ENCODE measurements at places on chromosomes 13 and 19. TPM values are rescaled to one million over a fixed set of nuclear protein-coding genes. Genes with fewer than 3 reads are reported as not detected.
A peak's percentile ranks its signal among the peaks of the same experiment; 100 is the strongest.

- DNase-seq = no peak
Observed at GRCh38 chr13:50594276-50595051, 249.0 kb downstream of the DLEU7 start.

GRCh38 chr19:16208064-16208759, 10.5 kb downstream of the AP1M1 start:
- DNase-seq = no peak

ZNF799 gene
- 2.4 TPM for total RNA-seq

GRCh38 chr19:10895920-10896319, 24.6 kb downstream of the CARM1 start:
- DNase-seq = no peak

DNA sequence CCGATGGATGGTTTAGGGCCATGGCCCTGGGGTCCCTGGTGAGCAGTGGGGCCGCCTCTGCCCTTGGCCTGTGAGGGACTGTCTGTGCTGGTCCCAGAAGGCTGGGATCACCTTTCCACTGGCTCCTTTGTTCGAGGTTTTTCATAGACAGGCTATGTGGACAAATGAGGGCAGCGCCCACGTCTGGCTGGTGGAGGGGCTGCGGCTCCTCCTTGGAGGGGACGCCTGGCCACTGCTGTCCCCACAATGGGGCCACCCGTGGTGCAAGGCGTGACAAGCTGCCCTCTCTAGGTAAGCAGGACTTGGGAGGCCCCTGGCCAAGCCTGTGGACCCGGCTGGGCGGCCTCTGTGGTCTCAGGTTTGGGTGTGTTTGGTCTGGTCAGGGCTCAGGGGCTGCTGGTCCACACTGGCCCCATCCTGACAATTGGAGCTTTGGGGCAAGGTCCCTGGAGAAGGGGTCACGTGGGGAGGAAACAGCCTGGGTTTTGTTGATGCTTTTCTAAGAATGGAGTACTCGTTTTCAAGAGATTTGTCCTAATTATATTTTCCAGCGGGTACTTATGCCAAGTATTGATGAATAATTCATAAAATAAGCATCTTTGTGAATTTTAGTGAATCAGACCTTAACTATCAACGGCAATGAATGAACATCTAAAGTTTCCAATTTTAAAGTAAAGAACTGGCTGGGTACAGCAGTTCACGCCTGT, 33.3 kb downstream of the MCF2L start:
- DNase-seq = no peak

CACNG6 gene
- total RNA-seq = 0.23 TPM

- DNase-seq = peak; percentile 25
Observed at GRCh38 chr19:611481-611868, 21.8 kb downstream of the HCN2 start.

- DNase-seq = no peak
Observed at GRCh38 chr13:106173891-106174610, 361.4 kb downstream of the EFNB2 start.

DNA sequence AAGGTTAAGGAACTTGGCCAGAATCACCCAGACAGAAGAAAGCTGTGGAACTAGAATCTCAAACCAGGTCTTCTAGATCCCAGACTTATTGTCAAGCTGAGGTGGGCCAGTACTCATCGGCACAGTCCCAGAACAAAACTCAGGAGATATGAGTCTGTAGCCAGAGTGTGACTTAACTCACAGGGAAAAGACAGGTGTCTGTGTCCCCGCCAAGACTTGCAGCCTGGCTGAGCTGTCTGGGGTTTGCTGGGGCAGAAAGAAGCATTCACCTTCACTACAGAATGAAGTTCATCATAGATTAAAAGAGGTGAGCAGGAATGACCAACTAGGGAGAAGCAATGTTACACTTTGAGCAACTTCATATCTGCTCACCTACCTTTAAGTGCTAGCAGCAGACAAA, 257.2 kb downstream of the FOXO1 start:
- no peak for DNase-seq

FOXA3 gene
- total RNA-seq = 2.2 TPM

- DNase-seq = peak; percentile 89
Observed at GRCh38 chr19:39397360-39398296, 6.5 kb downstream of the MED29 start.

- no peak for DNase-seq
Observed at GRCh38 chr13:25682276-25682675, 310.5 kb downstream of the ATP8A2 start.

CCL25 gene
- total RNA-seq = not detected

- DNase-seq = no peak
Observed at GRCh38 chr13:109973279-109973678, 186.9 kb upstream of the IRS2 start.

- no peak for DNase-seq
Observed at GRCh38 chr13:98377635-98378378, 199.1 kb downstream of the STK24 start.

GPX4 gene
- 243 TPM for total RNA-seq

- no peak for DNase-seq
Observed at GRCh38 chr19:11921852-11922495, 2.9 kb upstream of the ZNF700 start.

GRCh38 chr19:6092329-6093286, 17.7 kb downstream of the RFX2 start:
- peak; percentile 43 for DNase-seq

DNA sequence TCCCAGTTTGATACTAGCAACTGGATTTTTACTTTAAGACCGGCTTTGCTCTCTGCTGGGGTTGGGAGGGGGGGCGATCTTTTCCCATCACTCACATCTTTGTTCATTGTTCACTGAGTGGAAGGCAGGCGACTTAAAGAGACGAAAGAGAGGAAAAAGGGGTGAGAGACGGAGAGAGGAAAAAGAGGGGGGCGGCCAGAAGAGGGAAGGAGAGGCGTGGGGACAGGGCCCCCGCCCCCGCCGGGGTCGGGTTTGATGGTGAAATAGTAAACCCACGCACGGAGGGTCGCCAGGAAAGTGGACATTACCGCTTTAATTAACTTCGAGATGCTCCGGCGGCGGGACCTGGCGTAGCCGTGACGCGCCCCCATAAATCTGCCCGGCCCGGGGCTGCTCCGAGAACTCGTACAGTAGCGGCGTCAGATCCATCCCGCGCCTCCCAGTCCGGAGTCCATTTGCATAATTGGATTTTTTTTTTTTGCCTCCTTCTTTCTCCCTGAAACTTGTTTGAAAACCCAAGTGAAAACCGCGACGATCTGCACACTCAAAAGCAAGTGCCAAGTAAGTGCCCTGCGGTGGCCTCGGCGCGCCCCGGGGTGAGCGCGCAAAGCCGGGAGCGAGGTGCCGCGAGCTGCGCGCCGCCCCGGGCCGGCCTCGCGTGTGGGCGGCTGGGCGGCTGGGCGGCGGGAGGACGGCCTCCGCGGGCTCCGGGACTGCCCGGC, 143.9 kb upstream of the ZNF536 start:
- no peak for DNase-seq

DNA sequence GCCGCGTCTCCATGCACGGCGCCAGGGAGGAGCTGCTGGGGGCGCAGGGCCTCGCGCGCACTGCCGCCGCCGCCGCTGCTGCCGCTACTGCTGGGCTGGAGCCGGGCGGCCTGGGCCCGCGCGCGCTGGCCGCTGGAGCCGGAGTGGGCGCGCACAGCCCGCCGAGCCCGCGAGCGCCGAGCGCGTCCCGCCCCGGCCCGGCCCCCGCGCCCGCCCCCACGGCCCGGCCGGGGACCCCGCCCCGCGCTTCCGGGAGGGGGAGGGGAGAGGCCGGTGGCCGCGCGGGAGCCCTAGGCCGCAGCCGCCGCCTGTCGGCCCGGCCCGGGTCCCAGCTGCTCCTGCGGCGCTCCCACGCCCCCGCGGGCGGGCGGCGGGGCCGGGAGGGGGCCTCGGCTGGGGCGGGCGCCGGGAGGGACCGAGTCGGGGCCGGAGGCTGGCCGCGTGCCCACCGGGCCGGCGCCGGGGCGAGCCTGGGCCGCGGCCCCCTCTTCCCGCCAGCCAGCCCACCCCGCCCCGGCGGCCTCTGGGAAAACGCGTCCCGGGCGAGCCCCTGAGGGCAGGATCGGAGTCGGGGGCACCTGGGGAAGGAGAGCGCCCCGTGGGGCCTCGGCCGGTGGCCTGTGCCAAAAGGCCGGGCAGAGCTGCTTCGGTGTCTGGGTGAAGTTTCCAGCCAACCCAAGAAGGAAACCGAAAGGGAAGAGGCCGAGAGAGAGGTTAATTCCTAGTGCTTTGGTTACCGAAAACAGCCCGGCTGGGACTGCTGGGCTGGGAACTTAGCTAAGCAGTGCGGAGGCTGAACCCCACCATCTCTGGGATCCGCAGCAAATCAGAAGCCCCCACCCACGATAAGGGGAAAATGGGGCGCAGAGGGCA, at the start of gene STK24:
Gene STK24, minus strand, starts transcription at position 145 of the 873 bp plus-strand sequence. CDS start 321 bp downstream, outside the sequence.
- peak; percentile 56 for DNase-seq

DNA sequence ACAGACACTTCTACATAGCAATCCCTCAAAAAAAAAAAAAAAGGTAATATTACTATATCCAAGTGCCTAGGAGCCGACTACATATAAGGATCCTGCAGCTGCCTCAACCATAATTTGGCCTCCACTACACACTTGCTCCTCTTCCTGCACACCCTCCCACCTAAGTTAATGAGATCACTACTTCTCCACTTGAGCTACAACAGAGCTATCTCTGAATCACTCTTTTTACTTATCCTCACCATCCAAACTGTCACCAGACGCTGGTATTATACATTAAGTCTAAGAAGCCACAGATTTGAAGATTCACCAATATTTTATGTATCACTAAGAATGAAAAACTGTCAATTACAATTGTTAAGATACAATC, 8.3 kb downstream of the OBI1 start:
- peak; percentile 17 for DNase-seq

- DNase-seq = no peak
Observed at GRCh38 chr19:46413262-46414031, at the start of gene CCDC8. CCDC8 (minus strand) TSS chr19:46413564; CDS start chr19:46412810, 754 bp downstream.

WDR88 gene
- total RNA-seq = not detected

DNA sequence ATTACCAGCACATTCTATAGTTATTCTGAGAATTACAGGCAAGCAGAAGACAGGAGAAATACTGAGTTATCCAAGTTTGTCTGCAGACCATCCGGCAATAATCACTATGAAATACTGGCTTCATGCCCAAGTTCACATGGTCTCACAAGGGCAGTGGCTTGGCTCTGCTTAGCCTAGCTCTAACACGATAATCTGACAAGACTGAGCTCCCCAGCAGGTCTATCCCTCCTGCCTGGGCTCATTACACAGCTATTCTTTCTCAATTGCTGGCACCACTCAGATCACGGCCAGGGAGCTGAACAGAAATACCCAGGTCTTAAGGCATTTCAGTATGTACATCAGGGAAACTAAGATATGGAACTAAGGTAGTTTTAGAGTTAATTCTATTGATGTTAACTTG, 361.6 kb upstream of the PCDH20 start:
- no peak for DNase-seq

CYP4F3 gene
- 0.10 TPM for total RNA-seq

SYNGR4 gene
- not detected for total RNA-seq

KIR3DL2 gene
- total RNA-seq = not detected

DNA sequence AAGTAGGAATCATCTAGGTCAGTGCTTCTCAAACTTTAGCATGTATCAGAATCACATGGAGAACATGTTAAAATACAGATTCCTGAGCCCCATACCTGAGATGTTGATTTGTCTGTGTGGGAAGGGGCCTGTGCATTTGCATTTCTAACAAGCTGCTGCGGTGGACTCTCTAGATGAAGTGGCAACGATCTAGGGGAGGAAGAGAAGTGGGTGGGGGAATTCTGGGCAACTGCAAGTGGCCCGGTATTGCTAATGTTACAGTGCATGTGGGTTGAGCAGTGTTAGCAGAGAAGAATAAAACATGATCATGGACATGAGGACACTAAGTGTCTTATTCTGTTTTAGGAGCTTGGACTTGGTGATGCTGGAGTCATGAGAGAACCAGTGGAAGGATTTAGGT, 329.0 kb downstream of the OLFM4 start:
- DNase-seq = no peak

TNFSF13B gene
- 0.39 TPM for total RNA-seq

- DNase-seq = no peak
Observed at GRCh38 chr13:32107474-32107873, 75.9 kb downstream of the FRY start.

DNA sequence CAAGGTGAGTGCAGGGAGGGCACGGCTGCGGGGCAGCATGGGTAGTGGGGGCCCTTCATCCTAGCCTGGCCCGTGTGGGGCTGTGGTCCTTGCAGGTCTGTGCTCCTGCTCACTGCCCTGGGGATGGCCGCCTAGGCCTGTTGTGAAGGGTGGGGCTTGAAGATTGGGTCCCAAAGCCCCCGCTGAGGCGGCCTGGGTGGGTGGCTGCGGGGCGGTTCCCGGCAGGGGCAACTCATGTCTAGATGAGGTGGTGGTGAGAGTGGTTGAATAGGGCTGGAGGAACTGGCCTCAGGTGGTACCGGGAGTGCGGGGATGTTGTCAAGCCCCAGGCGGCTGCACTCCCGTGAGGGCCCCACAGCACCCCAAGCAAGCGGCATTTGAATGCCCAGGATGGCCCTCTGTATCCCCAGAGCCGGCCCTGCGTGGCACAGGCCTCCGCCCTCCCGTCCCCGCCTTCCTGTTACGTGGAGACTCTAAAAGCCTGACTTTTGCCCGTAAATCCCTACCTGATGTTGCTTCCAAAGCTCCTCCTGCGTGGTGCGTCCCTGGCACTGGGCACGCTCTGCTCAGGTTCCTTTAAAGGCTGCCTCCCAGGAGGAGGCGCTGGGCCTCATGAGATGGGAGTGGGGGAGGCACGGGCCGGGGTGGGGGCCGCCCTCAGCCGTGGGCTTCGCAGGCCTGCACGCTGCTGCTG, 15.0 kb downstream of the SPPL2B start:
- no peak for DNase-seq

DMKN gene
- 34.4 TPM for total RNA-seq

GRCh38 chr19:17686023-17686521, 2.1 kb downstream of the UNC13A start:
- DNase-seq = no peak

C19orf85 gene
- total RNA-seq = 0.10 TPM

GRK1 gene
- not detected for total RNA-seq

GRCh38 chr19:18832306-18833140, 764 bp downstream of the UPF1 start:
- DNase-seq = no peak

NLRP5 gene
- total RNA-seq = not detected

GRCh38 chr13:77353995-77354394, 27.1 kb upstream of the MYCBP2 start:
- no peak for DNase-seq

CCDC70 gene
- not detected for total RNA-seq

ZSCAN1 gene
- total RNA-seq = not detected

VSTM2B gene
- not detected for total RNA-seq

DNA sequence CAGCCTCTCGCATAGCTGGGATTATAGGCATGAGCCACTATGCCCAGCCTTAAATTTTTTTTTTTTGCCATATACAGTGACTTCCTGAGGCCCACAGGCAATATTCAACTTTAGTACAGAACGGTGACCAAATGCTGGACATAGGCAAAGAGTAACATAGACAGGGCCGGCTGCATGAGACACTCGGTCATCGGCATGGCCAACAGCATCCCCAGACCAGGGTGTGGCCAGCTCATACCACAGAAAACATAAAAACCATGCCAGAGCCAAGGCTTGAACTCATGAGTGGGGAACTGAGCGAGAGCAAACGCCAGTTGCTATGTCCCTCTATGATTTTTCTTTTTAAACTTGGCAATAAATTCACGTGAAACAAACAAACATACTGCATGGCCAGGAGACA, 17.0 kb downstream of the KANK2 start:
- no peak for DNase-seq

- no peak for DNase-seq
Observed at GRCh38 chr13:50387051-50387581, 371.9 kb downstream of the KCNRG start.

GRCh38 chr13:97879646-97880310, 73.7 kb upstream of the IPO5 start:
- peak; percentile 92 for DNase-seq

KLK12 gene
- not detected for total RNA-seq

GPR12 gene
- total RNA-seq = not detected

All from HT1080 (cell line).